Fibroblast of the aortic adventitia (primary cell): ENCODE measurements at places on chromosomes 2 and 18.

GRCh38 chr2:20027705-20028434, 15.4 kb upstream of the MATN3 start:
- DNase-seq = no peak

DNA sequence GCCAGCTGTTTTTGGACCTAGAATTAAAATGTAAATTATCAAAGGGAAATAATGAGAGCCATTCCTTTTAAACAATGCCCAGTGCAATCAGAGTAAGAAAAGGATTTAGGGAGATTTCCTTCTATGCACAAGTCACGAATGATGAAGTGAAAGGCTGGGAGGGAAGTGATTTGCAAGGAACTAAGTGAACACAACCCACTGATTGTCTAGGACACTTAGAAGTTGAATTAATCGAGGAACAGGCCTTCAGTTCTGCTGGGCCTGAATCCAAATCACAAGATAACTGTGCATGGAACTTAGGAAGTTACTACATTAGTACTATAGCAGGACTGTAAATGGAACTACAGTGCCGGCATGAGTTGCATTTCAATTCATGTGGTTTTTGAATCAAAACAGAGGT, 17.7 kb downstream of the MAP2 start:
- DNase-seq = peak; percentile 56

GRCh38 chr2:223102040-223102400, 50.0 kb downstream of the KCNE4 start:
- no peak for DNase-seq

DNA sequence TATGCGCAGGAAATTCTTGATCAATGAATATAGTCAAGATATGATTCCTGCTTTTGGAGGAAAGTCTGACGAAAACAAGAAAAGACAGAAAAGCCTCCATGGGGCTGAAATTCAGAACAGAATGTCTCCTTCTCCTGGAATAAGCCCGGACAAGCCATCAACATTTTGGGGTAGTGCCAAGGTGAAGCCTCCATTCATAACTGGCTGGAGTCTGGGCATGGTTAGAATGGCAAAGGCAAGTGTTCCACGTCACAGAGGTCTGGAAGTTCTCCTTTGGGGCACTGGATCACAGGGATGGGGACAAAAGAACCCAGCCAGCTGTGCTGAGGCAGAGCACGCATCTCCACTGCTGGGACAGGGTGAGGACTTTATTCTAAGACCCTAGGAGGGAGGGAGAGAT, 505.7 kb downstream of the CMPK2 start:
- no peak for DNase-seq
